Right forelimb (tissue), 1 donor: ENCODE measurements at places on chromosomes 2 and 18.

DNA sequence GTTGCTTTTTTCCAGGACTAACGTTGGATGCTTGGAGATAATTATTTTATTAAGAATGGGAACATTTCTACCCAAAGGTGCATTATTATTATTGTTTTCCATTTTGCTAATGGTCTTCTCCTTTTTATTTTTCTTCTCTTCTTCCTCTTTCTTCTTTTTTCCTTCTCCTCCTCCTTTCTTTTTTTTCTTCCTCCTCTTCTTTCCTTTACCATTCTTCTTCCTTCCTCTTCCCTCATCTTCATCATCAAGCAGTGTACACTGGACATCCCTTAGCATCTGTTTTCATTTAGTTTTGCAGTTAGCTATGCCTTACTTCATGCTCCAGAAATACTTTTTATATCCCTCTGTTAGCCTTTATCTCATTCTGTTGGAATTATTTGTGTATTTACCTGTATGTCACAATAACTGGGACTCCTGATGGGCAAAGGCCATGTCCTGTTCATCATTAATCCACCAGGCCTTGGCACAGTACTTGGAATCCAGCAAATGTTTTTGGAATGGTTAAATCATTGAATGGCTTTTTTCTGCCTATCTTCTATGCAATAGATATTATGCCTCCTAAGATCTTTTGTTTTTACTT, 162.7 kb downstream of the CAMKMT start:
- DNase-seq = no peak

DNA sequence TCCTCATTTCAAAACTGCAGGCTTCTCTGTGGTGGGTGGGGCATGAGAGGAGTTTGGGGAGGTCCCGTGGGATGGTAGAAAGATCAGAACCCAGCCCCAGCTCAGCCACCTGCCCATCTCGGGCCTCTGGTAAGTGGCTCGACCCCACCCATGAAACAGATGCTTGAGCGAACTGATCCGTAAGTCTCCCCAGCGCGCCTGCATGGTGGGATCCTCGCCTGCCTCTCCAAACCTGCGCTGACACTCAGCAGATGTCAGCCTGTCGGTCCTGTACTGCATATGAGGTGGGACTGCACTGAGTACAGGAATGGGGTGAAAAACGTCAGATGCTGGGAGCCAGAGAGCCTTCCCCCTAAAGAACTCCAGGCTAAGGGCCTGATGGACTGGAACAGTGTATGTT, 15.9 kb upstream of the RPL31 start:
- no peak for DNase-seq

DNA sequence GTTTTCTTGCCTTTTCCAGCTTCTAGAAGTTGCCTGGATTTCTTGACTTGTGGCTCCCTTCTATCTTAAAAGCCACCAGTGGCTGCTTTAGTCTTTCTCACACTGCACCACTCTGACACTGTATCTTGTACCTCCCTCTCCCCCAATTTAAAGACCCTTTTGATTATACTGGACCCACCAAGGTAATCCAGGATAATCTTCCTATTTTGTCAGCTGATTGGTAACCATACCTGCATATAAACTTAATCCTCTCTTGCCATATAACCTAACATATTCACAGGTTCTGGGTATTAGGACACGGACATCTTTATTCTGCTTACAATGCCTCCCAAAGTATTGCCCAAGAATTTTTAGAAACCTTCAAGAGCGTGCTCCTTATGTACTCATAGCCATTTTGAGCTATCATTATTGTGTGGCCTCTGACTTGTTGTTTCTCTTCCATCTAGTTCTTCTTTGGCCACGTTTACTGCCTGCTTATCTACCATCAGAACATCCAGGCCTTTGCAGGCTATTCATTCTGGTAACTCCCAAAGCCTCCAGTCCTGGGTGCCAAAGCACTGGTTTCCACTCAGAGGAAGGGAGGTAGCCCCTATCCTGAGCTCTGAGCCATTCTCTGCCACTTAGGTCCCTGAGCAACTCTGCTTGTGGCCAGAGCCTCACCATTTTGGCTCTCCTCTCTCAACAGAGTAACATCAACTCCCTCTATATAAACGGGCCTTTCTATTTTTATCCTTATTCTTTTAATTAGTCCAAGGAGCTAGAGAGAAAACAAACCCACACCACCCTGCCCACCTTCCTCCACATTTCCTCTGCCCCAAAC, 70.8 kb downstream of the MYO3B start:
- DNase-seq = no peak

DNA sequence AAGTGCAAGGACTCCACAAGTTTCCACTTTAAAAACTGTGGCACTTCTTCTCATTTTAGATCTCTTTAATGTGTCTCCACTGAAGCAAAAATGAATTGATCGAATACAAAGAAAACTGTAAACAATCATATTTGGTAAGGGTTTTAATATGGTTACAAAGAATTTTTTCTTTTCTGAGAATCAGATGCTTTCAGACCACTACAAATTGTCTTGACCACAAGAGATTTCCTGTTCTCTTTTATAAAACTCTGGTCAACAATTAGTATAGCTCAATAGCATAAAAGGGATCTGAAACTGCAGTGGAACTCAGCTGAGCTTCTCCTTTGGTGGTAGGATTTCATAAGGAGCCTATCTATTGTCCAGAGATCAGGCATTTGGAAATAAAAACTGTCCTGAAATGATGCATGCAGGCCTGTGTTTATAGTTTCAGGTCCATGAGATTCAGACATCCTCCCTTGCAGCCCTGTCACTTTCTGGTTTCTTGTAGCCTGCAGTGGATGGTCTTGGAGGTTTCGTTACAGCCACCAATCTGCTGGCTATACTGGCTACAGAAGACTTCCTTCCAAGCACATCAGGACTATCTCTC, 120.0 kb downstream of the DOCK10 start:
- DNase-seq = no peak

- DNase-seq = no peak
These were observed 6.9 kb downstream of the YES1 start for GRCh38 chr18:805008-805754.

DNA sequence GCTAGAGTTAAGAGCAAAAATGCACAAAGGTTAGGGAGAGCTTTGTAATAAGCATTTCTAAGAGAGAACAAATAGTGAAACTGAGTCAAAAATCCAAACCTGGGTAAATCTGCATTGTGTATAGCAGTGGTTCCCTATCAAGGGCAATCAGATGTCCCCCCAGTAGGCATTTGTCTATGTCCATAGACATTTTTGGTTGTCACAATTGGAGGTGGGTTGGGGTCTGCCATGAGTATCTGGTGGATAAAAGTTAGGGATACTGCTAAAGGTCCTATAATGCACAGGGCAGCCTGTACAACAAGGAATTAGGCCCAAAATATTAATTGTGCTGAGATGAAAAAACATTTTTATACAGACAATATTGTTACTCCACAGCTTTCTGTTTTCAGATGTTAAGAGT, 21.0 kb downstream of the NOP58 start:
- no peak for DNase-seq

GRCh38 chr2:191115391-191115790, 35.4 kb downstream of the STAT4 start:
- no peak for DNase-seq

DNA sequence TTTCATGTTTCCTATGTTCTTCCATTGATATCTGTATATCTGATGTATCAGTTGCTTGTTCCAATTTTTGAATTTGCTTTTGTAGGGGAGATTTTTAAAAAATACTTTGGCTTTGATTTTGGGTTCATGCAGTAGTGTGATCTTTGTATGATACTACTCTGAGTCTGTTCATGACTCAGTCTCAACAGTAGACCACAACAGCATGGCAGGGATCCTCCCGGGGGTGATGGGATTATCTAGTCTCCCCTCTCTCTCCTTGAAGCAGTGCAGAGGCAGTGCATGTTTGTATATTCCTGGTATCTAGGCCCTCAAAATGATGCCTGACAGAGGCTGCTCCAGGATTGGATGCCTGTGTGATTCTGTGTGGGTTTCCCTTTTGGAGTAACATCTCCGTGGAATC, 55.3 kb downstream of the G6PC2 start:
- DNase-seq = no peak
